SHP77 treated with DMSO at 0.1 percent for 48 hours (cell line): ENCODE measurements at places on chromosomes 1 and 21.
A peak's percentile ranks its signal among the peaks of the same experiment; 100 is the strongest.

DNA sequence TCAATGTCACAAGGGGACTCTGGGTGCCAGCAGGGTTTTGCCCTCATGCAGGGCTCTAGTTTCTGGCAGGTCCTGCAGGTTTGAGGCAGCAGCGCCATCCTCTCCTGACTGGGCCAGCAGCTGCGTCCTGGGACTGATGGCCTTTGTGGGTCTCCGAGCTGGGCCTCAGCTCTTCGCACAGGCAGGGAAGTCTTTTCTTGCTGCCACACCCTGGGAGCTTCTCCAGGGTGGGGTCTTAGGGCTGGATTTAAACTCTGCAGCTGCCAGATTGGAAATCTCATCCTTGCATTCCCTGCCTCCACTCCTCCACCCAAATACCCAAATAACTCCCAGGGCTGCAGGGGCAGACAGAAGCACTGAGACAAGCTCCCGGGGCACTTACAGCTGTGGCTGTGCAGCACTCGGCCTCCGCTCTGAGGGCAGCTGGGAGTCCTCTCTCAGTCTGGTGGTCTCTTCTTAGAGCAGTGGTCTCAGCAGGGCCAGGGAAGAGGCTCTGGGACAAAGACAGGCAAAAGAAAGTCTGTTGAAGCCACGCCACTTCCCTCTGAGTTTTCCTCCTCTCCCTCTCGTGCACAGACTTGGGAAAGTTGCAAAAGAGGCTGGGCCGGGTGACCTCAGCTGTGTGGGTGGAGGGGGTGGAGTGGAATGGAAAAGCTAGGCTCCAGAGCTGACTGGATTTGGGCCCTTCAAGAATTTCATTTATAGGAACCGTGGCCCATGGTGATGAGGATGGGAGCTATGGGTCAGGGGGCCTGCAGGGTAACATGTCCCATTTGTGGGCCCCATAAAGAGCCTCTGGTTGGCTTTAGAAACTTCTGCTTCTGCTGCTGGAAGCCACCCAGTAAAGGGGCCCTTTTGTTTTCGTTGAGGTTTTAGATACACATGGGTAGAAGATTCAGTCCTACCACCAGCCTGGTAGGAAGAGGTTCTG is at the start of gene RAB7B:
Gene RAB7B, minus strand, starts transcription at position 525 of the 931 bp plus-strand sequence. CDS start 9,260 bp downstream, outside the sequence.
- no peak for DNase-seq

- no peak for DNase-seq
These were observed 485.2 kb downstream of the SIPA1L2 start for GRCh38 chr1:232144696-232145230.

DNA sequence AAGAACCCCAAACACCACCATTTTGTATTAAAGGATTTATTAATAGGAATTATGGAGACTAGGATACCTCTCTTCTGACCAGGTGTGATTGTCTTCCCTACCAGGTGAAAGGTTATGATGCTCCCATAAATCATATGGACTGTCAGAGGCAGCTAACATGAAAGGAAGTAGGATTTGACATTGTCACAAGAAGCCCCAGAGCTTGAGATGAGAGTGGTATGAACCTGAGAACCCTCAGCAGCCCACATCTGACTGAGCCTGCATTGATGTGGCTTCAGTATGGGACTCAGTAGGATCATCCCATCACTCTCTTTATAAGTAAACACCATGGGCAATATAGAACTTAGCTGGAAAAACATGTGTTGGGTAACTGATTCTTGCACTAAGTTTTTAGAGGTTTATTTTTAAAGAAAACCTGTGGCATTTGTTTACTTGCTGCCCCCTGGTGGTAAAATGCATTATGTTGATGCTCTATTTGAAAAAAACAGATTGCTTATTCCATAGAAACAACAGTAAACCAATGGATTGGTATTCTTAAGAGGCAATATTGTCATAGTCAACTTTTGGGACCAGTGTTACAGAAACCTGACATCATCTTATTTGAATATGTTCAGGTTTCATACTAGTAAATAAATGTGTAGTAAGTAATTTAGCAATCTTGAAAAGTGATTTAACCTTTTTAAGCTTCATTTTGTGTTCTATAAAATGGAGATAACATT is 16.6 kb upstream of the CACYBP start:
- no peak for DNase-seq

- no peak for DNase-seq
These were observed 71.8 kb downstream of the EPHB2 start for GRCh38 chr1:22782406-22782805.

DNA sequence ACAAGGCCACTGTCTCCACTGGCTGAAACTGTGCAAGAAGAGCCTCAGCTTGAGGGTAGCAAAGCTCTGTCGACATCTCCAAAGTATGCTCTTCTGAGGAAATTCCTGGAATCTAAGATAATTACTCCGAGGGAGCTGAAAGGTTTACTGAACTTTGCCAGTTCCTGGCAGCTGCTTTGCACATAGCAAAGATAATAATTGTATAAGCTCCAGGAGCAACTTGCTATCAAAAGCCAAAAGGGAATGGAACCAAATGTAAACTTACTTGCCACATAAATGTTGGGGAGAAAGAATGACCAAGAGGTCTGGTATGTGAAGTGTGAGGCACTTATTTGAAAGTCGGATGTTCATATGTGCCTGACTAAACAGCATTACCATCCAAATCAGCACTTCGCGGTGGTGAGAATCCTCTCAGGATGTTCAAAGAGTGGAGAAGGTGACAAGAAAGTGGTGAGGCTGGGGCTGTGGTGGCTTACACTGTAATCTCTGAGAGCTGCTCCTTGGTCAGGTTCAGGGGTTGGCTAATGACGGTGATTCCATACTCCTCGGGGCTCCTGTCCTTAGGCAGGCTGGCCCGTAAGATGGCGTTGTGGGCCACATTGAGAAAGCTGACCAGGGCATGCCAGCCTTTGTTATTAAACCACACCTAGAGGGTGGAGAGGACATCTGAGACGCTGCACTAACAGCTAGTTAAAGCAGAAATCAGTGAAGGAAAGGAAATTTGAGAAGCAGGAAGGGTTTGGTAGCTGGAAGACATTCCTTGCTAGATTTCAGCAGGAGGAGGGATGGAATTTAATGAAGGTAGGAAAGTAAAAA is 100.0 kb downstream of the ABCA4 start:
- DNase-seq = no peak

DNA sequence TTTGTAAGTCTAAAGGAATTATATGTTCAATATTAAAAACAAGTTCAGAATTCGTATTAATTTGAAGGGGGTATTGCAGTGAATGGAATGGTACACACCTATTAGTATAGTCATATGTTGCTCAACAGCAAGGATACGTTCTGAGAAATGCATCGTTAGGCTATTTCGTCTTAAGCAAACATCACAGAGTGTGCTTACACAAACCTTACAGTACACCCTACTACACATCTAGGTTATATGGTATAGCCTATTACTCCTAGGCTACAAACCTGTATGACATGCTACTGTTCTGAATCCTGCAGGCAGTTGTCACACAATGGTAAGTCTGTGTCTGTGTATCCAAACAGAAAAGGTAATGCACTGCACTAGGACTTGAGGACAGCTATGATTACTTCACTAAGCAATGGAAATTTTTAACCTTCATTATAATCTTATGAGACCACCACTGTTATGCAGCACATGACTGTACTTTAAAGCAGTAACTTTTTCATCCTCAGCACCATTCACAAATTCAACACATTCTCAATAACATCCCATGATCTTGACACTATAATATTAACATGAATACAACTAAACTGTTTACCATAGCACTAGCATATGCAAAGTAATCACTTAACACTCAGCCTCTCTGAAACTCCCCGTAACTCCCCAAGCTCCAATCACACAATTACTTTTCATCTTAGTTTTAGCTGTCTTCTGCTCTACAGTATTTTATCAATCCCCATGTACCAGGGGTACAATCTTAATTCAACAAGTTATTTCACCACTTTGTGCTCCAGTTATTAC is 14.4 kb upstream of the PSMG1 start:
- no peak for DNase-seq

DNA sequence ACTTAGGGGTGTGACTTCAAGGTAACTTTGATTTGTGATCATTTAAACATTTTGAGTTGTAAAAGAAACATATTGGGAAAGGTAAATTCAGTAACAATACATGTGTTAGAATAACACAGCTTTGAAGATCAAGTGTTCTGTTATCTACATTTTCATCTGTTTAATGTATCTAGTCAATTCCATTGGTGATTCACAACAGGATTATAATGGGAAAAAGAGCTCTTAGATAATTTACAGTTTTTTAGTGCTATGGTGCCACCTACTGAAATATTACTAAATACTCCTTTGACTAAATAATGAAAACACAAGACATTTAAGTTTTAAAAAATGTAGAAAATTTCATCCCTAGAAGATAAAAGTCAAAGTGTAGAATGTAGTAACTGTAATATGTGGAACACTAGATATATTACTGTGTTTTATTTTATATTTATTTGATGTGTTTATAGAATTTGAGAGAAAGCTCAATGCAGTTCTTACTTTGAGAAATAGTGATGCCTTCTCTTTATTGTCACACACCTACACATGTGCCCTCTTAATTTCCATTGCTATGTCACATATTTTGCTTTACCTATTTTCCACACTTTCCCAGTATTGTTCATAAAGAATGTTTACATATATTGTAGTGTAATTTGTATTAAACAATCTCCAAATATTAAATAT is 47.4 kb downstream of the PTPRC start:
- no peak for DNase-seq

DNA sequence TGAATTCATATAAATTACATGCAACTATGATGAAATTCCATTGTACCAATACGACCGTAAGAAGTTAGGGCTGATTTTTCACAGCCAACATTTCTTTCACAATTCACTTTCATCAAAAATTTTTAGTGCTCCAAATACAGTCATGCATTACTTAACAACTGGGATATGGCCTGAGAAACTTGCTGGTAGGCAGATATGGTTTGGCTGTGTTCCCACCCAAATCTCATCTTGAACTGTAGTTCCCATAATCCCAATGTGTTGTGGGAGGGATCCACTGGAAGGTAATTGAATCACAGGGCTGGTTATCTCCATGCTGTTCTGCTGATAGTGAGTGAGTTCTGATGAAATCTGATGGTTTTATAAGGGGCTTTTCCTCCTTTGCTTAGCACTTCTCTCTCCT is 244.4 kb downstream of the AKT3 start:
- no peak for DNase-seq

DNA sequence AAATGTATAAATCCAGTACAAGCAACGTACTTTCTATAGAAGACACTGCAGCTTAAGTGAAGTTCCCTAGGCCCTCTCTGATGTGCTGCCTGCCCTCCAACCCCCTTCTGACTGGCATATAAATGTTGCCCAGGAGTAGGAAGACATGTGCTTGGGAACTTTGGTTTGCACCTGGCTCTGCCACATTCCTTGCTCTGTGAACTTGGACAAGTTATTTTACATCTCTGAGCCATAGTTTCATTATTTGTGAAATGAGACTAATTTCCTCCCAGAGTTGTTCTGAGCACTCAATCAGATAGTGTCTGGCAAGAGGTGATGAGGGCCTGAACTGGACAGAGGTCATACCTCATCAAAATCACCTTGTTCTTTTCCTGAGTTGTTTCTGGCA is 3.5 kb upstream of the PHC2 start:
- DNase-seq = no peak

DNA sequence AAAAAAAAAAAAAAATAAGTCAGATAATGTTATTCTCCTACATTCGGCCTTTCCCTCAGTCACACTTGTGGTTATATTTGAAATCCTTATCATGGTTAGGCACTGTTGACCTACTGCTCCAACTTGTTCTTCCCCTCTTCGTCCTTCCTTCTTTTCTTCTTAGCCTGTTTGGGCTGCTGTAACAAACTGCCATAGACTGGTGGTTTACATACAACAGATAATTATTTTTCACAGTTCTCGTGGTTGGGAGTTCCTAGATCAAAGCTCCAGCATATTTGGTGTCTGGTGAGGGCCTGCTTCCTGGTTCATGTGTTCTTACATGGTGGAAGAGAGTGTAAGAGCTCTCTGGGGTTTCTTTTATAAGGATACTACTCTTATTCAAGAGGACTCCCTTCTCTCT is 73.4 kb downstream of the RABGAP1L start:
- no peak for DNase-seq

- peak; percentile 85 for DNase-seq
These were observed 177.7 kb downstream of the ADSS2 start for GRCh38 chr1:244273845-244274619.

DNA sequence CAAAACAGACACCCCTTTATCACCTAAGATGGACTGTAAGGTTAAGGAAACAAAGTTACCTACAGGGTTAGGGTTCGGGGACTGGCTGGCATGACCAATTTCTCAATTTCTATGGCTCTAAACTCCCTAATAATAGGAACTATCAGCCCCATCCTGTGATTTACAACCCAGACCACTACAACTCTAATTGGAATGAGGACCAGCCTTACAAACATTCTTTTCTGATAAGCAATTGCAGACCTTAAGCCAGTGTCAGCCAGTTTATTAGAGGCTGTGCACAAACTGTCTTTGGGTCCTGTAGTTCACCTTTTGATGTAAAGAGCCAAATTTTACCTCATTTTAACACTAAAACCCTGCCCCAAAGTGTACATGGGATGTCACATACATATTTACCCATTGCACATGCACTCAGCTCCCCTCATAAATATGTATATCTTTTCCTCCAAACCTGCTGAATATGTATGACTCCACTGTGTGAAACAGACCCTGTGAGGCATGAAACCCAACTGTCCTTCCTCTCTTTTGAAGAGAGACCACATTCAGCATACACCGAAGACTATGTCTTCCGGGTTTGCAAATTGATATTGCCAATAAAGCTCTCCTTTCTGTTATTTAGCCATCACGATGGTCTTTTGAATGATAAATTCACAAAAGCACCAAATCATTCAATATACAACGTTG is 7.3 kb upstream of the APP start:
- no peak for DNase-seq

GRCh38 chr1:239987103-239987745 is 104.5 kb upstream of the FMN2 start:
- DNase-seq = no peak

GRCh38 chr1:10338047-10338446 is 60.8 kb upstream of the PGD start:
- DNase-seq = no peak

- no peak for DNase-seq
These were observed at the start of gene FOXD3 for GRCh38 chr1:63322114-63322943. Gene FOXD3, plus strand, starts transcription at chr1:63322567. Its CDS starts 492 bp downstream, at chr1:63323059.

GRCh38 chr1:5640845-5641244 is 351.4 kb downstream of the NPHP4 start:
- no peak for DNase-seq

DNA sequence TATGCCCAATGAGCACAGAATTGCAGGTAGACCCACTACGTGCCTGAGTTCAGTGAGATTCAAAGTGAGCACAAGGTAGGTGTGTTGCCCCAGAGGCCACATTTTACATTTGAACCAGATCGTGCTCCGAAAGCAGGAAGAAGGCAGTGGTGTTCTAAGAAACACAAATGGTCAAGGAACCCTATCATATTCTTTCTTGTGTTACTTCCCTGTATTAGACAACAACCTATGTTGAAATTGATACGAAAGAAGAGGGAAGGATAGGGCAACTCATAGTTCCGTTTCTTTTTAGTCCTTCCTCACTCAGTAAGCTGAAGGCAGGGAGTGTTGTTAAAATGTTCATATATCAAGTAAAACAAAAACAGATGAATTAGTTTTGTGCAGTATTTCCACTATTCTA is 33.9 kb downstream of the OLFML2B start:
- DNase-seq = no peak

GRCh38 chr1:193402977-193403376 is 216.6 kb upstream of the B3GALT2 start:
- no peak for DNase-seq
